NCI-H2081 treated with DMSO at 0.1 percent for 48 hours (cell line): ENCODE measurements at places on chromosomes 2 and 18.

DNA sequence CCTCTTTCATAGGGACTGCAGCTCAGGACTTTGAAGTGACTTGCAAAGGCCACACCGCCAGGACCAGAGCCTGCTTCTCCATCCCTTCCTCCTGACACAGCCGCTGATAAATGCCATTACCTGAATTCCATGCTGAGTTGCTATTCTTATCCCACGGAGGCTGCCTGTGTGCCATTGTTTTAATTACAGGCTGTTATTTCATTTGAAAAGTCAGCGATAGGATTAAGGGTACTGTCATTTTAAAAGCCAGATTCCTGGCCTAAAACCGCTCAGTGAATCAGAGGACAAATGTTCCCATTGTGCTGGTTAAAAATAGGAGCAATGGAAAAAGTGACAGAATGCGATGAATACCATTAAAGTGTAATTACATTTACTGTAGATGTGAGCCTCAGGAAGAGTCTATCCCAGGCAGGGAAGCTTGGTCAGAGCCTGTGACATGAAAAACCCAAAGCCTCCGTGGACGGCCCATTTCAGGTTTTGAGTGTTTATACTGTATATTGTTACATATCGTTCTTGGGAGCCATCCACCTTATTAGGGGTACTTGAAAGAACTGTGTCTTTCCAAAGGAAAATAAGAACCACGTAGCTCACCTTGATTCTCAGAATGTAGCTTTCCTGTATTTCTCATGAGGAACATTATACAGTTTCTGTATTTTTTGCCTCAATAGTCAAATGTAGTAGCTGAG lies 41.3 kb downstream of the PDCL3 start:
- no peak for DNase-seq

GRCh38 chr2:189770590-189771322 lies 8.2 kb upstream of the OSGEPL1 start:
- DNase-seq = no peak

GRCh38 chr2:156309167-156309566 lies 23.4 kb downstream of the NR4A2 start:
- DNase-seq = no peak

DNA sequence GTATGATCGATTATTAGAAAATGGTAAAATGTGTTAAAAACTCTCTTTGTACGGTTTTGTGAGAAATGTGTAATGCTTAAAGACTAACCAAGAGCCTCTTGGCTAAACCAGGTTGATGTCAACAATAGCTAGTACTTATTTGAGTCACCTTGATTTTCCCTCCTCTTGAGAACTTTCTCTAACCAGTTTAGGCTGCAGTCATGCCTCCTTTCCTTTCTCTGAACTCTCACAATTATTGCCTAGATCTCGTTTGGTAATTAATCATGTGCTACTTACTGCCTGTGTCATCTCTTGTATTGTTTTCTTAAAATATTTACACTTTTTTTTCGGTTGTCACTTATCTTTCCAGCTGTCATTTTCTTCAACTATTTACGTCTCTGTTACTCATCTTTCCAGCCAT lies 1.1 kb upstream of the EPC2 start:
- DNase-seq = no peak

DNA sequence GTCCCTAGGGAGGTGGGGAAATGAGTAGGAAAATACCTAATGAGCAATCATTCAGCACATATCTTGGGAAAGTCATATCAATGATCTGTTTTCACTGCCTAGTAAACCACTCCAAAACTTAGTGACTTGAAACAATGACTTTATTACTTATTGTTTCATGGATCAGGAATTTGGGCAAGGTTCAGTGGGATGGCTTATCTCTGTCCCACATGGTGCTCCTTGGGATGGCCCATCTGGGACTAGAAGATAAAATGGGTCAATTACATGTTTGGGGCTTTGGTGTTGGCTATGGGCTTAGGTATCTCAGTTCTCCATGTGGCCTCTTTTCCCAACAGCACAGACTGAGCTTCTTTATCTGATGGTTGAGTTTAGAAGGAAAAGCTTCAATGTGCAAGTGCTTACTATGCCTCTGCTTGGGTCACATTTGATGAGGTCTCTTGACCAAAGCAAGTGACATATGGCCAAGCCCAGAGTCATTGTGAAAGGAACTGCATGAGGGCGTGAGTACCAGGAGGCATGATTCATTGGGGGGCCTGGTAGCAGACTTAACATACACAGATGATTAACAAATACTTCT lies 218.1 kb upstream of the TNP1 start:
- DNase-seq = no peak

- no peak for DNase-seq
These were observed 90.4 kb downstream of the GULP1 start for GRCh38 chr2:188382107-188382506.
